ENCODE measurements at places on chromosomes 2 and 18.
A peak's percentile ranks its signal among the peaks of the same experiment; 100 is the strongest.

GRCh38 chr2:198374375-198375082 lies 570.1 kb downstream of the PLCL1 start:
- peak; percentile 67 for DNase-seq

DNA sequence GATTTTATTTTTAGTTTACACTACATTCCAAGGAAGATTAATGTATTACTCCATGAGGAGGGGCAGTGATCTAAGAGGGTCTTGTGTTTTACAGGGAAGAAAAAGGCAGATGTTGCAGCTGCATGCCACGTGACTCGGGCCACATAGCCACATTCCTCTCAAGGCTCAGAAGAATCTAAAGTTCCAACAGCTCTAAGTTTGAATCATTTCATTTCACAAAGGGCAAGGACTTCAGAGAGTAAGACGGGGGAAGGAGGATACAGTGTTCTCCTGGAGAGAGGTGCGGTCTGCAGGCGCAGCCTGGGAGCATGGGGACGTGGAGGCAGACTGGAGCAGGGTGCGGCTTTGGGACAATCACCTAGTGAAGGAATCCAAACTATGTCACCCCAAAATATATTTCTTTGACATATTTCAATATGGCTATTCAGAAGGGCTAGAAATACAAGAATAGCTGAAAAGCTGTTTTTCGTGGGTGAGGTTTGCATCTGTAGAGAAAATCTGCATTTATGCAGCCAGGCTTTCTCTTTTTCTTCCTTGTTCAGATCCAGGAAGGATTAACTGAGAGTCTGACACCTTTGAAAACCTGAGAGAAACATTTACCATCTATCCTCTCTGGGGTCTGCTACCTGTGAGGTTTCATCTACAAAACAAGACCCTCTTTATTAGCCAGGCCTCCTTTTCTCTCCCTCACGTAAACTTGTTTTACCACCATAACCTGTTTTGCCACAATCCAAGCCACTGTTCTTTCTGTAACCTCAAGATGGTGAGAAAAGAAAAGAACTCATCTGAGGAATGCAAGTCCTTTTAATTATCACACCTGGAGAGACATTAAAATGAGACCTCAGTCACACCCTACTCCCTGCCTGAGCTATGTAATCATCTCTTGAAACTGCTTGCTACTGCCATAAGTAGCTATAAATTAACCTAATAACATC lies 165.1 kb upstream of the NDUFV2 start:
- DNase-seq = peak; percentile 40

GRCh38 chr2:155815275-155815674 lies 517.2 kb downstream of the NR4A2 start:
- no peak for DNase-seq

DNA sequence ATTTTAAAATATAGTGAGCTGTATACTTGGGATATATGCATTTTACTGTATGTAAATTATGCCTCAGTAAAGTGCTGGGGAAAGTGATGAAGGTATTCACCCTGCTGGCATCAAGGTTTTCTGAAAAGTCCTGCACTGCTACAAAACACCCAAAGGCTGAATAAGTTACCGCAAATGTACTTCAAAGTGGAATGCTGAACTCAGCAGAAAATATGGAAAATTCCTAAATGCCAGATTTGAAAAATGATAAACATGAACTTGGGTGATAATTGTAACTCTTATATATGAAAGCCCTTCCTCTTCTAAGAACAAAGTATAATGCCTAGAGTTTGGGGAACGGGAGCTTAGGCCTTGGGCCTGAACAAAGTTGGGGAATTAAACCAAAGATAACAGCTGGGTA lies 133.0 kb downstream of the GALNT1 start:
- DNase-seq = no peak

GRCh38 chr2:20348542-20348941 lies 2.1 kb downstream of the PUM2 start:
- DNase-seq = no peak

DNA sequence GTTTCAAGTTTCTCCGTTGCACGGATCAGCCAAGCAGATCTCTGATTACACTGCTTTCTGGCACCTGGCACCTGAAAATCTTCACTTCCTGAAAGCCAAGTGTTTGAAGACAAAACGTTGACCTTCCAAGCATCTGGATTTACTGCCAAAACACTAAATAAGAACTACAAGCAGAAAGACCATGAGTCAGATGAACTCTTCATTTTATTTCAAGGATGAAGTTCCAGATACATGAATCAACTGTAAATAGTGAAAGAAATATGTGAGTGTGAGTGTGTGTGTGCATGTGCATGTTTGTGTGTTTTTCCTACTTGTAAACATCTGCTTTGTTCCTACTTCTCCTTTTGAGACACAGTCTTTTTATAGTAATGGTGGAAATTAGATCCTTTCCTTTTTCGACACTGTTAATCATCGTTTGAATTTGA lies 60.0 kb upstream of the DTNA start:
- peak; percentile 76 for DNase-seq

GRCh38 chr2:212539072-212539880 lies 674 bp upstream of the ERBB4 start:
- no peak for DNase-seq
